Neuronal stem cell (in vitro differentiated cells): ENCODE measurements at places on chromosomes 3 and 15.

DNA sequence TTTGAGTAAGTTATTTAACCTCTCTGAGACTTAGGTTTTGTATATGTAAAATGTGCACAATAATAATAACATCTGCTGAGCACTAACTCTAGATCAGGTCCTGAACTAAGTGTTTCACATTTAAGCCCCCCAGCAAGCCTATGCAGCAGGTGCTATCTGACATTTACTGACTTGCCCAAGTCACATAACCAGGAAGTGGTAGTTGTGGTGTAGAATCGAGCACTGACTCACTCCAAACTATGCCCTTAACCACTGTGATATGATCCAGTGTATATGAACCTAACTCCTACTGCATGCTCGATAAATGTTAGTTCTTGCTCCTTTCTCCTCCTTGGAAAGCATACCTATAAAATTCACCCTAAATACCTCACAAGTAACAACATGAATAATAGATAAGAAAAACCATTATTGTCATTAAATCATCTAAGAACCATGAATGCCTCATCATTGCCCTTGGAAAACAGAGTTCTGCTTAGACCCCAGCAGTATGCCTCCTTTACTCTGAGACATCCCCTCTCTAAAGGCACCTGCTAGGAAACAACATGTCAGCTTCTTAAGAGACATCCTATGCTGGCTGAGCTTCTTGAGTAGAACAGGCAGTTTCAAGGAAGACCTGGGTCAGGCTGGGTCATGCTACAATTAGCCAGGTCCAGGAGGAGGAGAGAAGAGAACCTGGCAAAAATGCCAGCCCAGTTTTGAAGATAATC, 3.0 kb upstream of the SHC4 start:
- no peak for DNase-seq

DNA sequence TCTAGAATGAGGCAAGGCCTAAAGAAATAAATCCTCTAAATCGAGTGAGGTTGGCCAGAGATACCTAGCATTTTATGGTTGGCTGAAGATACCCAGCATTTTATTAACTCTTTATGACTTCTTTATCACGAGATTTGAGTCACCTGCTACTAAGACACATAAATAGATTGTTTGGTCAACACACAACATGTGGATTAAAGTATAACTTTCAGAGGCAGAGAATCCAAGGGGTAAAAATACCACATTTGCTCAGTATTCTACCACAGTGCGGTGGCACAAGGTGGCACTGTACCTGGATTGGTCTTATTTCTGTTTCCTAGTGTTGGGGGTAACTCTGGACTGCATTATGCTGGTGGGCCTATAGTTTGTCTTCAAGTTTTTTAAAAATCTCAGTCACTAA, 27.0 kb upstream of the VILL start:
- DNase-seq, result no peak

- no peak for DNase-seq
These were observed 277.9 kb upstream of the THBS1 start for GRCh38 chr15:39302936-39303335.

DNA sequence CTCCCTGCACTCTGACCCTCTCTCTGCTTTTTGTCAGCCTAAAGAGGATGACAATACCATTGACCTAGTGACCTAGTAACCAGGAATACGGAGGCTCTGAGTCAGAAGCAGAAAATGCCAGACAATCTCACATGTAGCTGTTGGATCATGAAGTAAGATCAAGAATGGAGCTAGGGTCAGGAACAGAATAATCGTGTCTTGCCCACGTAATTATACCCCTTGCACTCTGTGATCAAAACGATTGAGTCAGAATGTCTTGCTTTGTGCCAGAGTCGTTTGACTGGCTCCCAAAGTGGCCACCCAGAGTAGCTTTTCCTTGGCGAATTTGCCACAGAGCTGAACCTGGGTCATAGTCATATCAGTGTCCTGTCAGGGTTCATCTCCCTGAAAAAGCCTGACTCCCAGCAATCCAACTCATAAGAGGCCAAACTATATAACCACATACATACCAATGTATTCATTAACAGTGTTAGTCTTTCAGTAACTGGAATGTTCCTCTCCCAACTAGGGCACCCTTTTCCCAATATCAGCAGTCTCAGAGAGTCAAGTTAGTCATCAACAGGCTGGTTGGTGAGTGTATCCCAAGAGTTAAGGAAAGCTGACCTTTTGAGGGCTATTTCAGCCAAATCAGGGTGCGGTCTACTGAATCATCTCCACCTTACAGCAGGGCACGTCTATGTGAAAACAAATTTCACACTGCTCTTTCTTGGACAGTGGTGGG, 5.0 kb upstream of the CDV3 start:
- no peak for DNase-seq

GRCh38 chr3:4850928-4851265, 128.3 kb upstream of the BHLHE40 start:
- DNase-seq, result no peak

- no peak for DNase-seq
These were observed 273.8 kb upstream of the DCBLD2 start for GRCh38 chr3:99175276-99175812.

DNA sequence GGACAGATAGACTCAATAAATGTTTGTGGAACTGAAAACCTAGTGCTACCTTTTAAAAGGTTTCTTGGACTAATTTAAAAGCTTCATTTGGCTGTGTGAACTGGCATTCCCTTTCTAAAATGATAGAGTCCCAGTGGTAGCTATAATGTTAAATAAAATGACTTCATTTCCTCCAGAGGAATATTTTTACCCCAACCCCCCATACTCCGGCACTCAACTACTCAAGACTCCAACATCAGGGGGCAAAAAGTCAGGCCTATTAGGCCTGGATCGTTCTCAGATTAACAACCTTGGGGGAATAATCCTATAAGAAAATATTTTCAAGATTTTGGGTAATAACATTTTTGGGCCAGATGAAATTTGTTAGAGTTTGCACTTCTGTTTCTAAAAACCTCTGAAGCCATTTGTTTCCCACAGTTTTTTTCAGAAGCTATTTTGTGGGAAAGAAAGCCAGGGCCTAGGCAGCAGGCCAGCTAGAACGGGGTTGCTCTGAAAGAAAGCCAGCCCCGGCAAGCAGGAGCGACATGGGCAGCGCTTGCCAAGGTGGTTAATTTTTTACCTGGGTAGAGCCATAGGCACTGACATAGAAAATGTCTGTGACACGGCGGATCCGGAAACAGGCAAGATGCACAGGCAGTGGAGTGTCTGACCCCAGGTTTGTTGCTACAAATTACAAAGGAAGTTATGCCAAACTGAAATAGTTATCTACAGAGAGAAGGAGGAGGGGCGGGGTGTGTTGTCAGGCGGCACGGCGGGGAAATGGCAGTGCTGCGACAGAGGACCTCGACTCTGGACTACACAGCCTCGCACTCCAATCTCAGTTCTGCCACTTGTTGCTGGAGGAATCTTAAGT, 84.6 kb downstream of the MAGI1 start:
- DNase-seq, result no peak

DNA sequence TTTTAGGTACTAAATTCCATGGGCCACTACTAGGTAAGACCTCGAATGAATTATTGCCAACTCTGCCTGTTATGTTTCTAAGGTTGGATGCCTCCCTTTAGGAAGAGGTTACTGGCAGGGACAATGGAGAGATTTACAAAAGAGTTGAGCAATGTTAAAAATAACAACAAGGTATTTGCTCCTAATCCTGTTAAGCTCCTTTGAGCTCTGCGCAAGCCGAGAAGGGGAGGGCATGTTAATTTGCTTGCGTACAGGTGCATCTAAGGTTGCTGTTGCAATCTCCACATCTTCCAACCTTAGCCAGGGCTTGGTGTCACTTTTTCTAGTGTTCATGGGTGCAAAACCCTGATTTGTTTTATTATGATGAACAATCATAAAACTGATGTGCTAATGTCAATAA, 161.5 kb upstream of the TPM1 start:
- no peak for DNase-seq

- no peak for DNase-seq
These were observed 118.0 kb upstream of the DPH6 start for GRCh38 chr15:35663956-35664355.

DNA sequence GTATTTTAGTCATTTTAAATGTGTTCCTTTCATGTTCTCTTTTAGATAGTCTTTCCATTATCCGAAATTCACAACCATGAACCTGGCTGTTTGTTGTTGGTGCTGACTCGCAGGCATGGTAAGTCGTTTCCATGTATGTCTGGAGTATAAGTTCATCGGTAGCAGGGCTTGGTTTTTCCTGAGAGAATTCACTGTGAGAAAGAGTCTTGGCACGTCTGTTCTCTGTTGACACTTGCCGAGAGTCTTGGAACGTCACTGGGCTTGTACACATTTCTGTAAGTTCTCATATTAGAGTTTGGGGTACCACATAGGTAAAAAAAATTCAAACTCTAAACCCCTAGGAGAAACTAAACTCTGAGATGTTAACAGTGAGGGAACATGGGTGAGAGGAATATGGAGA, 29.4 kb upstream of the EIF4A2 start:
- DNase-seq, result no peak

DNA sequence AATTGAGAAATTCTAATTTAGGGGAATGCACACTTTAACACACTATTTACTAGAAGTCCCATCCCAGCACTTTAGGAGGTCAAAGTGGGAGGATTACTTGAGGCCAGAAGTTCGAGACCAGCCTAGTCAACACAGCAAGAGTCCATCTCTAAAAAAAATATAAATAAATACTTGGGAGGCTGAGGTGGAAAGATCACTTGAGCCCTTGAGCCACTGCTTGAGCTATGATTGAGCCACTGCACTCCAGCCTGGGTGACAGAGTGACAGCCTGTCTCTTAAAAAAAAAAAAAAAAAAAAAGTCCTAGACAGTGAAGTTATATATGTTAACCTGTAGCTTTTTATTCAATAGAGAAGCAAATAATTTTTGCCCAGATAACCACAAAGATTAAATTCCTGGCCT, 69.2 kb downstream of the DLG1 start:
- no peak for DNase-seq

DNA sequence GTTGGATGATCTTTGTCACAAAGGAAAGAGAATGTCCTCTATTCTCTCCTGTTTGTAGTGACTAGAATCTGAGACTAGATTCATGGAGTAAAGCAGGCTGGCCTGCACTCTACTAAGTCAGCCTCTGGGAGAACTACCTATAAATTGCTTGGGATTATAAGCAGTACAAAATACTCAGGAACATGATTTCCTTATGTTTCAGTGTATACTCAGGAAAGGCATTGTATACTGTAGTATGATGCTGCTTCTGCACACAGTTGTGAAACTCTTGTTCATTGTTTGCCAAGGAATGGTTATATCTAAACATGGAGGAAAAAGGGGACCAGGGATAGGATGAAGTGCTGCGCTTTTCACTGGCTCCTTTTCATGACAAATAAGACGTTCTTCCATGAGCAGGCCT, 49.2 kb downstream of the OXSR1 start:
- DNase-seq, result no peak

- DNase-seq, result no peak
These were observed 22.1 kb downstream of the SNTN start for GRCh38 chr3:63674586-63674985.

GRCh38 chr3:187252311-187252710, 39.2 kb downstream of the MASP1 start:
- no peak for DNase-seq
